ENCODE measurements at places on chromosomes 5 and 9.

DNA sequence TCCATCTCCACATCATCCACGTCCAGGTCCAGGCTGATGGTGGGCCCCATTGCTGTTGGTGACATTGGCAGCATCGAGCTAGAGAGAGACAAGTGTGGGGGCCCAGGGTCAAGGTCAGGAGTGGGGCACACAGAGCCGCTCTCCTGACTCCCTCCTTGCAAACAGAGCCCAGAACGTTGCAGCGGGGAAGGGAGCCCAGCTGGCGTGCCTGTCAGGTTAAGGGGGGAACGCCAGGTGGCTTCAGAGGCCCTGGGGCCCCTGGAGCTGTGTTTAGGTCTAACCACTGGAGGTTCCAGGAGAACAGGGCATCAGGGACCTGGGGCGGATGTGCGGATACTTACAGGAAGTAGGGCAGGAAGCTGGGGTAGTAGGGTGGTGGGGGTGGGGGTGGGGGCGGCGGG is 7.5 kb downstream of the RNF44 start:
- DNase-seq: no peak

DNA sequence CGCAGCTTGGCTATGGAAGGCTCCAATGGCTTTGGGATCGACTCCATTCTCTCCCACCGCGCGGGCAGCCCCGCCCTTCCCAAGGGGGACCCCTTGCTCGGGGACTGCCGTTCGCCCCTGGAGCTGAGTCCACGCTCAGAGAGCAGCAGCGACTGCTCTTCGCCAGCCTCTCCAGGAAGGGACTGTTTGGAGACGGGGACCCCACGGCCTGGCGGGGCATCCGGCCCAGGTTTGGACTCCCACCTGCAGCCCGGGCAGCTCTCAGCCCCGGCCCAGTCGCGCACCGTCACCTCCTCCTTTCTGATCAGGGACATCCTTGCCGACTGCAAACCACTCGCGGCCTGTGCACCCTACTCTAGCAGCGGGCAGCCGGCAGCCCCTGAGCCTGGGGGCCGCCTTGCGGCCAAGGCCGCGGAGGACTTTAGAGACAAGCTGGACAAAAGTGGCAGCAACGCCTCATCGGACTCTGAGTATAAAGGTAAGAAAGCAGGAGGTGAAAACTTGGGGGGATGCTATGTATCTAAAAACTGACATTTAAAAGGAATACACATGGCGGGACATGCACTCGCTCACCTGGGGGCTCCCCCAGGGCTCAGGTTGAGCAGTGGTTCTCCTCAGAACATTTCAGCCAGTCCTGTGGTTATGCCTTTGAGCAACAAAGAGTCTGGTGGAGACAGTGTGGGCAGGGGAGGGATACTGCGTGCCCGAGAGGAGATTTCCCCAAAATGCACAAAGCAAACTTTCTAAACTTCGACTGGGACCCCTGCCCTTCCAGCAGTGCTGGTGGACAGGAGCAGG is 579 bp downstream of the BARHL1 start:
- DNase-seq: no peak

DNA sequence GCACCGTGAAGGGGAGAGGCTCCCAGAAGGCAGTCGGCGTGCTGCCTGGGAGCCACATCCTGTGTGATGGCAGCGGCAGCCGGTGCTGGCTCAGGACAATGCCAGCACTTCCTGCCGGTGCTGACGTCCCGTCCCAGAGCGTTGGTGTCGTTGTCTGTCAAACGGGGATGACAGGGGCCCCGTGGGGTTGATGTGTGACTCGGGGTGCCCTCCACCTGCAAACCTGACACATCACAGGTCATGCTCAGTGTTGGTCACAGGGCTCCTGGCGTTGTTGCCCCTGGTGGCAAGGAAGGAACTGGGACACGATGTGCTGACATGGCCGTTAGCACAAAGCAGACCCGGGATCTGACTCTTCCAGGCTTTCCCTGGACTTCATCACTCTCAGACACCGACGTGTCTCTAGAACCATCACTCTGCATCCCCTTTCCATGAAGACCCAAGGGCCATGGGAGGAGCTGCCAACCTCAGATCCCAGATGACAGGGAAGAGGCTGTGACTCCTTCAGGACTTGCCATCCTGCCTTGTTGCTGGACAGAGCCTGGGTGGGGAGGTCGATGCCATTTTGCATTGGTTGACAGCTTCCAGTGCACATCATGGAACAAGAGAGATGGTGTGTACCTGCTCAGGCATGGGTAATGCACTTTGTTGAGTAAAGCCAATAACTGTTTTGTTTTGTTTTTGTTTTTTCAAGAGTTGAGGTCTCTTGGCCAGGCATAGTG is 21.5 kb downstream of the PLPP7 start:
- peak; percentile 20 for DNase-seq

GRCh38 chr5:103031607-103032006 is 88.3 kb downstream of the GIN1 start:
- no peak for DNase-seq

GRCh38 chr5:122985954-122986721 is 50.4 kb downstream of the PPIC start:
- no peak for DNase-seq

- DNase-seq: no peak
Measured at GRCh38 chr5:179452356-179453230, 97.8 kb upstream of the RUFY1 start.

Measured in stimulated activated CD8-positive, alpha-beta memory T cell treated with anti-CD3 and anti-CD28 coated beads, Interleukin-12 subunit alpha, Interleukin-12 subunit beta, amount 100 ng/mL, for 1 hour (primary cell).